ENCODE measurements at places on chromosomes 3 and 15.

DNA sequence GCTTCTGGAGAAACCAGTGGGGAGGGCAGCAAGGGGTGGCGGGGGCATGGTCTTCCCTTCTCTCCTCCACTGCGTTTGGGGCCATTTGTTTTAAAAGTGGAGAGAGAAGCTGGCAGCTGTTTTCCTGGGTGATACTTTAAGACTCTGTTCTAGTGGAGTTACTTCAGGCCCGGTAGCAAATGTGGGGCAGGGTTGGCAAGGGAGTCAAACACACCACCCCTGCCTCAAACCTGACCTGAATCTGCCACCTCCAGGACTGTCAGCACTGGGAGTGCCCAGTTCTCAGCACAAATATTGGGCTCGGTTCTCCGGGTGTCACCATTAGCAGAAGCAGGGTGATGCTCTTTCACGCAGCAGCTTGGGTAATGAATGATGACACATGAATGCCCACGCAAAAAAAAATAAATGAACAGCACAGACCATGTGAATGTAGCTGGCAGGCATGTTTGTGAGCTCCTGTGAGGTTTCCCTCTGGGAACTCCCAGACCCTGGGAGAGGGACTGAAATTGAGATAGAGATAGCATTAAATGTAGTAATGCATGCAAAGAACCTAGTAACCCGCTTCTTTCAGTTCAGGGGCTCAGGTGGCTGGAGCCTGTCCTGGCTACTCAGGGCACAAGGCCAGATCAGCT, 424.0 kb downstream of the MCTP2 start:
- no peak for DNase-seq

- DNase-seq, result no peak
Measured at GRCh38 chr3:100516838-100517237, 24.4 kb downstream of the TMEM45A start.

- DNase-seq, result no peak
Measured at GRCh38 chr3:43960448-43960840, 269.7 kb downstream of the ABHD5 start.

DNA sequence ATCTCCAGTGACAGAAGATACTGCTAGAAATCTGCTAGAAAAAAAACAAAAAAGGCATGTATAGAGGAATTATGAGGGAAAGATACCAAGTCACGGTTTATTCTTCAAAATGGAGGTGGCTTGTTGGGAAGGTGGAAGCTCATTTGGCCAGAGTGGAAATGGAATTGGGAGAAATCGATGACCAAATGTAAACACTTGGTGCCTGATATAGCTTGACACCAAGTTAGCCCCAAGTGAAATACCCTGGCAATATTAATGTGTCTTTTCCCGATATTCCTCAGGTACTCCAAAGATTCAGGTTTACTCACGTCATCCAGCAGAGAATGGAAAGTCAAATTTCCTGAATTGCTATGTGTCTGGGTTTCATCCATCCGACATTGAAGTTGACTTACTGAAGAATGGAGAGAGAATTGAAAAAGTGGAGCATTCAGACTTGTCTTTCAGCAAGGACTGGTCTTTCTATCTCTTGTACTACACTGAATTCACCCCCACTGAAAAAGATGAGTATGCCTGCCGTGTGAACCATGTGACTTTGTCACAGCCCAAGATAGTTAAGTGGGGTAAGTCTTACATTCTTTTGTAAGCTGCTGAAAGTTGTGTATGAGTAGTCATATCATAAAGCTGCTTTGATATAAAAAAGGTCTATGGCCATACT, 4.0 kb downstream of the B2M start:
- DNase-seq, result no peak

DNA sequence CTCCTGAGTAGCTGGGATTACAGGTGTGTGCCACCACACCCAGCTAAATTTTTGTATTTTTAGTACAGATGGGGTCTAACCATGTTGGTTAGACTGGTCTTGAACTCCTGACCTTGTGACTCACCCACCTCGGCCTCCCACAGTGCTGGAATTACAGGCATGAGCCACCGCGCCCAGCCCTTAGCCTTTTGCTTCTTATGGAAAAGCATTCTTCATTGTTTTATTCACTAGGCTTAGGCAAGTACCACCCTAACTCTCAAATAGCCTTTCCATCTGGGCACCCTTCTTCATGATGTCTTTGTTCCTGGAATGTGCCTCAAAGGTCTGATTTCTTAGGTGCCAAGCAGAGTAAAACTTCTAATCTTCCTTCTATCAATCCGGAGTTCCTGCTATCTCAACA, 641.8 kb downstream of the FHIT start:
- DNase-seq, result no peak

Data from stimulated activated CD8-positive, alpha-beta memory T cell treated with anti-CD3 and anti-CD28 coated beads, Interleukin-4, amount 100 ng/mL, for 4 hours (primary cell).